ENCODE measurements at places on chromosomes 7 and 10.

DNA sequence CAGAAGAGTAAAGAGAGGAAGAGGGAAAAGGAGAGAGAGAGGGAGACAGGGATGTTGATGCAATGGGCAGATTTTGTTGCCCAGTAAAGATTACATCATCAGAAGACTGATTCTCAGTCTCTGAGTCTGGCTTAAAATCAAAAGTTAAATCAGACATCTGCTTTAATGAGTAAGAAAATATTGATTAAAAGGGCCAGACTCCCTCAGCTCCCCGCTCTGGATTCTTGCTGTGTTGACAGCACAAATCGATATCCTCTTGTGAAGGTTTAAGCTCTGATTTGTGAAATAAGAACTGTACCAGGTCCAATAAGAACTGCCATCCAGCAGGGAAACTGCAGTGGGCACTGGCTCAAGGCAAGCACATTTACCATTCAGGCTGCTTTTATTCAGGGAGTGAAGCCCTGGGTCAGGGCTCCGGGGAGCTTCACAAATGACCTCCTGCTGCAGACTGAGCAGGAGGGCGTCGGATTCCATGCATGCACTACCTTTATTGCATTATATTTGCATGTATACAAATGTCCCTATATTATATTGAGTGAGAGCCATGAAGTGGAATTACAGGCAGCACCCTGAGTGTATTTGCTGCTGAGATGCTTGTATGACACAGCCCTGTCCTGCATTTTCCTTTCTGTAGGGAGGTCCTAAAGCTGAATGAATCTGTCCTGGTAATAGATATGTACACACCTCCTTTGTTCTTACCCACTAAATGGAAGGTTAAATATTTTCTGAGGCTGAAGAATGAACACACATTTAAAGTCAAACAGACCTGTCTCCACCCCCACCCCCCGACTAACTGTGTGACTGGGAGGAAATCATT lies 401.5 kb downstream of the REEP3 start:
- DNase-seq: no peak

DNA sequence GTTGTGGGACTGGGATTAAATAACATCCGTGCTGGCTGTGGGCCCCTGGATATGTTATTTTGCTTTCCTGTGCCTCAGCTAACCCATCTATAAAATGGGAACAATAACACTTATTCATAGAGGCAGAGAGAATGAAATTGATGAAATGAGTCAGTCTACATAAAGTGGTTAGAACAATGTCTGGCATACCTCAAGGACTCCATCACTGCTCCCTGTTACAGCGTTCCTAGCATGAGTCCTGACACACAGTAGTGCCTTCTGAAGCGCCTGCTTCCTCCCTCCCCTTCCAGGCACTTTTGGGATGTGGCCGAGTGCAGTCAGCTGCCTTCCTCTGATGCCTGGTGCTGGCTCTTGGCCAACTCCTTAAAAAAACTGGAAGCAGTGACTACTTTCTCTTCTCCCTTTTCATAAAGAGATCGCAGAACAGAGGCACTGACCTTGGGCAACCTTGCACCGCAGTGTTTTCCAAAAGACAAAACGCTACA lies 108.4 kb upstream of the ZMIZ1 start:
- DNase-seq: no peak

GRCh38 chr7:106218546-106218945 lies 66.2 kb downstream of the NAMPT start:
- DNase-seq: no peak

- DNase-seq: no peak
Measured at GRCh38 chr10:72796042-72796441, 97.5 kb upstream of the OIT3 start.

Data from stimulated activated CD8-positive, alpha-beta memory T cell treated with anti-CD3 and anti-CD28 coated beads, Interleukin-15, amount 100 ng/mL, for 4 hours (primary cell).